Inflammatory macrophage treated with lipopolysaccharide for 4 hours (primary cell): ENCODE measurements at places on chromosomes 3 and 15.

DNA sequence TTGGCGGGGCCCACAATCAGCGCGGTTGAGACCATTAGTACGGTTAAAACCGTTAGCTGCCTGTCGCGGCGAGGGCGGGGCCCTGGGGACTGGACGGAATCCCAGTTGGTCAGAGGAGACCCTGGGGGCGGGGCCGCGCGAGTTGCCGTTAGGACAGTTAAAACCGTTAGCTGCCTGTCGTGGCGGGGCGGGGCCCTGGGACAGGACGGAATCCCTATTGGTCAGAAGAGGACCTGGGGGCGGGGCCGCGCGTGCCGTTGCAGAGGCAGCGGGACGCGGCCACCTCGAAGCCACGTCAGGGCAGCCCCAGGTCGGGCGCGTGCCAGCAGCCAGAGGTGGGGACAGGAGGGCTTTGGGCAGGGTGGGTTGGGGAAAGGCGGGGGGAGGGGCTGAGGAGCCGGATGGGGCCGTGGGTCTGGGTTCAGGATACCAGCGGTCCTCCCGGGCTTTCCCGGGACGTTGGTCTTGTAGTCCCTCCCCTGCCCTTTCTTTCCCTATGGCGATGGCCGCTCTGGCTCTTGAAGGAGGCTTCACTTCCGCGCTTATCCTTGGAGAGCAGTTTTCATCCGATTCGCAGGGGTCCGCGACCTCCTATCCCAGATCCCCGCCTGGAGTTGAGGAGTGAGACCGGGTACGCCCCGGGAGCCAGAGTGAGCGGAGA lies 28.0 kb downstream of the KLHDC8B start:
- DNase-seq = no peak

GRCh38 chr3:32973982-32974381 lies 22.5 kb downstream of the CCR4 start:
- DNase-seq = no peak

DNA sequence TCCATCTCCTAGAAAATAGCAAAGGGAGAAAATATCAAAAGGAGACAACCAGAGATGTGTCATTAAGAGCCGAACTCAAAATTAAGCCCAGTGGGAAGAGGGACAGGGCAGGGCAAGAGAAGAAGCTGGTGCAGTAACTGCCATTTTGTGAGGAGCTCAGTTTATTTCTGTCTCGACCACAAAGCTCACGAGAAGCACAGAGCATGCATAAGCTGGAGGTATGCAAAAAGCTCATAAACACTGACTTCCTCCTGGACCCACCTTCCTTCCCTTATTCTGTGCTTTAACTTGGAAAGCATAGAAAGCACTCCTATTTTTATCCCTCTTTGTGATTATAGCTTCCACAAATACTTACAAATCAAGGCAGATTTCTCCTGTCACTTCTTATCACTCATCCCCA lies 81.3 kb downstream of the DGKG start:
- no peak for DNase-seq

- peak; percentile 46 for DNase-seq
These were observed 756 bp downstream of the CLPX start for GRCh38 chr15:65184305-65184867.

- DNase-seq = no peak
These were observed 315.1 kb upstream of the CBLB start for GRCh38 chr3:106183762-106184391.

DNA sequence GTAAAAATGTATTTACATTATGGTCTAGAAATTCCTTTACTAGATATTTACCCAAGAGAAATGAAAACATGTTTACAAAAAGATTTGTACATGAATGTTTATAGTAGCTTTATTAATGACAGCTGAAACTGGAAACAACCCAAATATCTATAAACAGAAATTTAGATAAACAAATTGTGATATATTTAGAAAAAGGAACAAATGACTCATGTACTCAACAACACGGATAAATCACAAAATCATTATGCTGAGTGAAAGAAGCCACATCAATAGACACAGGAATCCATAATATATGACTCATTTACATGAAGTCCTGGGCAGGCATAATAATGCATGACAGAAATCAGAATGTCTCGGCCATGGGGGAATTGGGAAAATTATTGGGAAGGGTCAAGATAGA lies 1020.2 kb downstream of the SQOR start:
- no peak for DNase-seq

GRCh38 chr15:65333856-65334255 lies 29.4 kb downstream of the RNU5B-1 start:
- DNase-seq = no peak

- no peak for DNase-seq
These were observed 177.7 kb downstream of the SMAD6 start for GRCh38 chr15:66879531-66880368.

DNA sequence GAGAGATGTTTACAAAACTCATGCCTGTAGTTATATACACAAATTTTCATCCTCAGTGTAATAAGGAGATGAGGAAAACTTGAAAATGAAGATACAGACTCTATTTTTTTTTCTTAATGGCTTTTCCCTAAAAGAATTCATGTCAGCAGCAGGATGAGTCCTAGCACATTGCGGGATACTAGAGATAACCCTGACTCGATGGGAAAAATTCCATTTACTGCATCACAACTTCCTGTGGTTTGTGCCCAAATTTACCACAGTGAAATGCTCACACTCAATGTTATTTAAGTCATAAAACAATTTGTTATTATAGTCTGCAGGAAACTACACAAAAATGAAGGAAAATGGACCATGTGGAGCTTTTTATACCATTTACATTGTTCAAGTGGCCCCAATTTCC lies 581.9 kb upstream of the ZNF717 start:
- DNase-seq = no peak

DNA sequence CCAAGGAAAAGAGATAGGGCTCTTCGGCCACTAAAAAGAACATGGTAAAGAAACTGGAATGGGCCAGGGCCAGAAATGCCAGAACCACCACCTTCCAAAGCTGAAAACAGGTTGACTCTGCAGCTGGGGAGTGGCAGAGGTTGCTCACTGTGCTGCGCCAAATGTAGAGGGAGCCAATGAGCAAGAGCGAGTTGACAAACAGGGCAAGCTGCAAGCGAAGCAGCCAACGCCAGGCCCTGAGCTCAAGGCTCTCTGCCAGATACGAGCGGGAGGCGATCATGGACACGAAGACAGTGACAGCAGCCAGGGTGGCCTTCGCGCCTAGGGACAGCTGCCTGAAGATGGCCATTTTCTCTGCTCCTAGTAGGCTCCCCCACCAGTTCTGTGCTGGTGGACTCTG lies 3.1 kb downstream of the GLB1 start:
- DNase-seq = no peak

GRCh38 chr3:160780245-160780644 lies 24.2 kb downstream of the PPM1L start:
- DNase-seq = peak; percentile 59

DNA sequence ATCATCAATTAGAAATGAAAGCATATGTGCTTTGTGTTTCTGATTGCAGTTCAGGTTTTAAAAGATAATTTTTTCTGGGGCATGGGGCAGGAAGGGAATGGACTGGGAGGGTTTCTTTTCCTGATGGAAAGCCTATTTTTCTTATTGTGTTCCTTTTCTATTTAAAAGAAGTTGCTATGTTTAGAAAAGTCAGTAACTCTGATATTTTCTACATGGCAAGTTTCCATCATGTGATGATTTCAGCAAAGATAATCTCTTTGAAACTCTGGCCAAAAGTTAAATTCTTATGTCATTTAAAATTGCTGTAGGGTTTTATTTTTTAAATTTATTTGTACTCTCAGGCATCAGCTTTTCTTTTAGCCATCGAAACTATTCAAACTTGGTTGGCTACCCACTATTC lies 601.2 kb downstream of the FOXP1 start:
- DNase-seq = no peak

- no peak for DNase-seq
These were observed 353.9 kb upstream of the LMCD1 start for GRCh38 chr3:8147711-8148110.

GRCh38 chr3:179088306-179088705 lies 16.7 kb upstream of the ZMAT3 start:
- no peak for DNase-seq

DNA sequence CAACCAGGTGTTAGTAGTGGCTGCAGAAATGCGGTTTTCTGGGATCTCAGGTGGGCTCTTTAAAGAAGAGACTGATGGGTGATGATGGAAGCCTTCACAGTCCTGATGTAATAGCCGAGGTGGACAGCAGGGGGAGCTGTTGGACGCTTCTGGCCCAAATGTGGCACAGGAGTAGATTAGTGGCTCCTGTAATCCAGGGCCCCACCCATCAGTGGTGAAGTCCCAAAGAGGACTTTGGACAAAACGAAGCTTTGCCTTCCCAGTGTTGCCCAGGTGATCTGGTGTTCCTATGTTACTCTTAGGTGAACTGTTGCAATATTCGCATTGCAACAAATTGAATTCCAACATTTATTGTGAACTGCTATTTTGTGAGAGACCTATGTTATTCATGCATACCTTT lies 31.8 kb upstream of the MYZAP start:
- DNase-seq = peak; percentile 63

- no peak for DNase-seq
These were observed 35.6 kb upstream of the LIPC start for GRCh38 chr15:58396181-58396580.

- no peak for DNase-seq
These were observed 29.1 kb upstream of the NOX5 start for GRCh38 chr15:68985361-68985891.

DNA sequence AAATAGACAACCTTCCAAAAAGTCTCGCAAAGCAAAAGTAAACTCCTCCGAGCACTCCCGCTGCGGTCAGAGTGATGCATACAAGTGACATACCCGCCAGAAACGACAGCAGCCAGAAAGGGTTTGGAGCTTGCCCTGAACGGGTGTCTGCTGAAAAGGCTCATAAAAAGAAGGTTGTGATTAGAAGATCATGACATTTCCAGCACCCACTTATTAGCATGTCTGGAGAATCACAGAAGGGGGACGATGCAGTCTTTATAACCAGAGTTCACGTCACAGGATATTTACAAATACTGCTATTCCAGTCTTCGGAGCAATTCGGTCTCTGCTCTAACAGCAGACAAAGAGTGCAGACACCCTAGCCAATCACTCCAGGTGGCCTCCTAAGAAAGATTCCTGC lies 59.1 kb upstream of the FRMD4B start:
- DNase-seq = no peak

DNA sequence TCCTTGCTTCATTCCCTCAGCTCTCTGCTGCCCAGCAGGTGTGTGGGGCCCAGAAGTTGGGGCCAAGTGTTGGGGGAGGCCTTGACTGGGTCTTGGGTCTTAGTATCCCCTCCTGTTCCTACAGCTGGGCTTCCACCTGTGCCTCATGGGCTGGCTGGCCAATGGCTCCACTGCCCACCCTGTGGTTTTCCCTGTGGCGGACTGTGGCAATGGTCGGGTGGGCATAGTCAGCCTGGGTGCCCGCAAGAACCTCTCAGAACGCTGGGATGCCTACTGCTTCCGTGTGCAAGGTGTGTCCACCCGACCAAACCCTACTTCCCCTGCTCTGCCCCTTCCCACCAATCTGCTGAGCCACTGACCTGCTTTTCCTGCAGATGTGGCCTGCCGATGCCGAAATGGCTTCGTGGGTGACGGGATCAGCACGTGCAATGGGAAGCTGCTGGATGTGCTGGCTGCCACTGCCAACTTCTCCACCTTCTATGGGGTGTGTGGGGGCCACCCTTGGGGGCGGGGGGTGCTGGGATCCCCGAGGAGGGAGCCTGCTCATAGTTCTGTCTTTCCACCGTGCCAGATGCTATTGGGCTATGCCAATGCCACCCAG lies 10.9 kb downstream of the NT5DC2 start:
- DNase-seq = no peak

DNA sequence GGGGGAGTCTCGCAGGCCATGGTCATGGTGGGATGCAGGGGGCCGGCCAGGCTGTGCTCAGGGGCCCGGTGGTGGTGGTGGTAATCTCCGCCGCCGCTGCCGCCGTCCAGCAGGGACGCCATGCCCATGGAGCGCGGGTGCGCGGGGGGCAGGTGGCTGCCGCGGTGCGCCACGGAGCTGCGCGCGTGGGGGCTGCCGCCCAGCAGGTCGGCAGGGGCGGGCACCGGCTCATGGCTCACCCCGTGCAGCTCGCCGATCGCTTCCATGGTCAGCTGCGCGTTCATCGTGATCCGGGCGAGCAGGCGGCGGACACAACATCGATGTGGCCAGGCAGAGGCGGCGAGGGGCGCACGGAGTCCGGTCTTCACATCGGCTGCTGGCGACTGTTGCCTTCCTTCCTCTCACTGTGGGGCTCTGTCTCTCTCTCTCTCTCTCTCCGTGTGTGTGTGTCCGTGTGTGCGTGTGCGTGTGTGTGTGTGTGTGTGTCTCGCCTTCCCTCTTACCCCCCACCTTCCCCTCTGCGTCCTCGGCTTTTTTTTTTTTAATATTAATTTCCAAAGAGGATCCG lies 451 bp downstream of the ONECUT1 start:
- no peak for DNase-seq

- DNase-seq = no peak
These were observed 6.1 kb downstream of the SPG11 start for GRCh38 chr15:44657378-44657777.

DNA sequence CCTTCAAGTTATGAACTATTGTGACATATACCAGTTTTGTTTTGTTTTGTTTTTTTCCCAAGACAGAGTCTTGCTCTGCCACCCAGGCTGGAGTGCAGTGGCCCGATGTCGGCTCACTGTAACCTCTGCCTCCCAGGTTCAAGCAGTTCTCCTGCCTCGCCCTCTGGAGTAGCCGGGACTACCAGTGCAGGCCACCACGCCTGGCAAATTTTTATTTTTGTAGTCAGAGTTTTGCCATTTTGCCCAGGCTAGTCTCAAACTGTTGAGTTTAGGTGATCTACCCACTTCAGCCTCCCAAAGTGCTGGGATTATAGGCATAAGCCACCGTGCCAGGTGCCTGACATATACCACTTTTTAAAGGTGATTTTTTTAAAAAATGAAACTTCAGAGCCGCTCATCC lies 74.6 kb downstream of the ARRDC4 start:
- DNase-seq = no peak

GRCh38 chr15:25787855-25788520 lies 75.1 kb downstream of the ATP10A start:
- peak; percentile 43 for DNase-seq

- DNase-seq = no peak
These were observed 20.2 kb upstream of the CORO2B start for GRCh38 chr15:68558318-68559305.

DNA sequence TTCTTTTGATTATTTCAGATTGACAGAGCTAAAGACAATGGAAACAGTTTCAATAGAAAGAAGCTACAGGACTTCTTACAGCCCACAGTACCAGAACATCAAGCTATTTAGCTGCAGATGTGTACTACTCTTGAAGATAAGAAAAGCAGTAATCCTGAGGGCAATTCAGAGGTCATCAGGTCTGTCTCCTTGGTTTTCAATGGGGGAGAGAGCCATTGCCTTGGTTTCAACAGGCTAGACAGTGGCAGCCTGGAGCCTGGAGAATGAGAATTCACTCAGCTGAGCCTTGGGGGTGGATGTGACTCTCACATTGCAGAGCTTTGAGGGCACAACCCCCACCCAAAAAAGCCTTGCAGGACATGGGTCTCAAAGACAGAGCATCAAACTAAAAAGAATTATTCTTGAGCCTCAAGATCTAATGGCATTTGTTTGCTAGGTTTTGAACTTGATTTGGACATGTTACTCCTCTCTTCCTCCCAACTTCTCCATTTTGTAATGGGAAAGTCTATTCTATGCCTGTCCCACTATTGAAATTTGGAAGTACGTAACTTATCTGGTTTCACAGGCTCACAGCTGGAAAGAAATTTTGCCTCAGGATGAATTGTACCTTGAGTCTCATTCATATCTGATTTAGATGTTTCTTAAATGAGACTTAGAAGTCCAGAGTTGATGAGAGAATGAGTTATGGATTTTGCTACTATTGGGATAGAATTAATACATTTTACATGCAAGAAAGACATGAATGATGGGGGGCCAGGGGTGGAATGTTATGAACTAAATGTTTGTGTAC lies 36.9 kb downstream of the PLSCR1 start:
- DNase-seq = no peak

- no peak for DNase-seq
These were observed 333 bp upstream of the MTFMT start for GRCh38 chr15:65029736-65030208.
